ENCODE measurements at places on chromosomes 16 and 17.

- no peak for DNase-seq
These were observed 174.6 kb downstream of the ZNF423 start for GRCh38 chr16:49681217-49681883.

GRCh38 chr17:70208080-70208794 lies 38.9 kb downstream of the KCNJ2 start:
- no peak for DNase-seq

- DNase-seq, result no peak
These were observed 1.1 kb upstream of the KIFC3 start for GRCh38 chr16:57803134-57803990.

DNA sequence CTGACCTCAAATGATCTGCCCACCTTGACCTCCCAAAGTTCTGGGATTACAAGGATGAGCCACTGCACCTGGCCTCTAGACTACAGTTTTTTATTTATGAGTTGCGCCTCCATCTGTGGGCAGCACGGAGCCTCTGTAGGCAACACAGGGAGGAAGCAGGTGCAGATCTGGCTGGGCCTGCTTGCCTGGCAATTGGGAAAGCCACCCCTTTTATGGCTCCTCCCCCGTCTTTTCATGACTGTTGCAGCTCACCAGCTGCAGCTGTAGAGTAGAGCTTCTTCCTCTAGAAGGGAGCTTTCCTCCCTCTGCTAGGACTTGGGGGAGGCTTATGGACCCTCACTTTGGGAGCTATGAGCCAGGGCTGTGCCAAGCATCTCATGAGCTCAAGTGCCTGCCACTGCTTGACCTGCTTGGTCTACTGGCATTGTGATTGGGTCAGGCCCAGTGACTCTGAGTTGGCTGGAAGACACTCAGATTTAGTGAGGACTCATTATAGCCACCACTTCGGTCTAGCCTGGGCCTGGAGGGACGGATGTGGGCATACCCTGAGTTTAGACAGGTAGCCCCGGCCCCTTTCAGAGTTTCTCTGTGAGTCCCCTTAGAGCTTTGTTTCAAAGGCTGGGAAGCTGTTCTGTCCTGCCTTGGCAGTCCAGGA lies 6.9 kb upstream of the SLC7A6 start:
- no peak for DNase-seq

DNA sequence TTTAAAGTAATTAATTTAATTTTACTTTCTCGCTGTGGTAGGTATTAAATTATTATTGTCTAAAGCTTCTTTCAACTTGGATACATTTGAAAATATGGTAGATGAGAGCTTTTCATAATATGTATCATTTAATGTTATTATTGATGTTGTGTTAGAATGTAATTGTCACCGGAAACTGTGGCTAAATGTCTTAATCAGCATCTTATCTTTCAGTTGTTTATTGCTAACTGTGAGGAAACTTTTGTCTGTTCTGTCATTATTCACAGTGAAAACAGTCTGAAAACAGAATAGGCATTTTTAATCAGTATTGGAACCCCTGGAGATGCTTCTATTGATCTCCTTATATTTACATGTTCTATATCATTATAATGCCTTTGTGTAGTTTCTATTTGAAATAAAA lies 120.7 kb downstream of the STXBP4 start:
- DNase-seq, result no peak

All from iPS DF 19.7 (cell line).